ENCODE measurements at places on chromosomes 16 and 17.

GRCh38 chr16:49085686-49086085 is 196.0 kb downstream of the CBLN1 start:
- DNase-seq, result no peak

DNA sequence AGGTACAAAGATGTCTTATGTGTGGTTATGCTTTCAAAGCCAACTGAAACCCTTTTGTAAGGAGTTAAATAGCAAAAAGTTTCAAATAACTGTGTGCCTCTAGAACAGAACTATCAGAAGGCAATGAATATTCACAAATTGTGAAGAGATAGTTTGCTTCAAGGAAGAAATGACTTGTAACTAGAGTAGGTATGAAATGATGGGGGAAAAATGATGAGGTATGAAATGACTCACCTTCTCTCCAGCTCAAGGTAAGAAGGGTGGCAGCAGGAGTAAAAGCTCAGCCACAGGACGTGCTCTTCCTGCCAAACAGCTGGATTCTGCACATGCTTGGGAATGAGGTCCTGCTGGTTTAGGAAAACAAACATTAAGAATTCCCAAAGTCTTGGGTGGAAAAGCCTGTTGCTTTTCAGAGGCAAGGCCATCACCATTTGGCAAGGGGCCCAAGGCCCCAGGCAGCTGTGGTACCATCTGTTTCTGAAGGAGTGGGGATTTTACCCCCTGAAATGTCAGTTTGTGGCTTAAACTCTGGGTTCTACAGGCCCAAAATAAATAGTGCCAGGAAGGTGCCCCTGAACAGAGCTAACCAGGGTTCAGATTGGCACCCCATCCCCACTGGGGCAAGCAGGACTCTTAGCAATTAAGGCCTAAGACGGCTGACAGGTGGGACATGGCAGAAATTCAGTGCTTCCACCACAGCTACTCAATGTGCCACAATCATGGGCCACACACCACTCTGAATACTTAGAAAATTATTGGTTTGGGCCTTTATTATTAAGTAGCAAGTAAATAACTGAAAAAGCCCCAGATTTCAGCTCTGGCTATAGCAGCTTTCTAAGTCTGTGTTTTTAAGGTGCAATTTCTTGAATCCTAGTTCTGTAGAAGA is 13.3 kb downstream of the HERPUD1 start:
- peak; percentile 74 for DNase-seq

DNA sequence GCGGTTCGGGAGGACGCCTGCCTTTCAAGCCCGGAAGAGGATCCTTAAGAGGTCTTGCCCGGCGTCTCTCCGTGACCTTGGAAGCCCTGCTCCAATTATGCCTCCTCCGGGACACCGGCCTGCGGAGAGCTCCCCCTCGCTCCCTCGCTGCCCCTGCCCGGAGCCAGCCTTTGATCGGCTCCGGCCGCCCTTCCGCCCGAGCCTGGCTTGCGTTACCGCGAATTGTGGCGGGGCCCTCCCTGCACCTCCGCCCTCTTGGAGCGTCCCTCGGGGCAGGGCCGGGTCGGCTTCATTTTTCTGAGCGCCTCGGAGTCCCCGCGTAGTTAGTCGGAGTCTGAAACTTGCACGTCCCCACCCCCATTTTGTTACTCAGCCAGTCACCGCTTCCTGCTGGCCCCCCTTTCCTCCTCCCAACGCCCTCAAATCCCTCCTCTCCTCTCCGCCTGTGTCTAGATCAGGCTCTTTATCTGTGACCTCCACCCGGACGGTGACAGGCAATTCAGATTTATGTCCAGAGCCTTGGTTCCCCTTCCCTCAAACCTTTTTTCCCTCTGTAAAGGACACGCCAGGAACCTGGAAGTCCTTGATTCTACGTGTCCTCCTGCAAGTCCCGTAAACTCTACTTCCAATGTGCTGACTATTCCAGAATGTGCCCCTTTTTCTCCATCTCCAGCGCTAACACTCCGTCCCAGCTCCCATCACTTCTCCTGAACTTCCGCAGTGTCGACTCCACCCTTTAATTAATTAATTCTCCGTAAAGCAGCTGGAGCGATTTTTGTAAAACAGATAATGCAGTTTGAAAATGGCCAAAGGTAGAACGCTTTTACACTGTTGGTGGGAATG is 569 bp upstream of the RABEP2 start:
- no peak for DNase-seq

- DNase-seq, result no peak
Observed at GRCh38 chr17:36124879-36125824, 21.5 kb downstream of the CCL4 start.

DNA sequence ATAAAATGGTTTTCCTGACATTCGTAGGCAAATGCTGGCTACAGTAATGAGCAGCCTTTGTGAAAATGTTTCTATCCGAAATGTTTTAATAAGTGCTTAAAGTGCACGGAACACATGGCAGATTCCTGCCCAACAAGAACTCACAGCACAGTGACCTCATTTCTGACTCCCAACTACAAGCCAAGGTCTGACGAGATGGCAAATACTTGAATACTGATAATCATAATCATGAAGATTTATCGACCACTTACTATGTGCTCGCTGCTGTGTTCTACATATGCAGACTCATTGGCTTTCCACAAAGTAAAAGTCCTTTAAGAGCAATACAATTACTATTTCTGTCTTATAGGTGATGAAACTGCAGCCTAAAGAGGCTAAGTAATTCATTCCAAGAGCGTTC is 238.1 kb upstream of the CDH5 start:
- DNase-seq, result no peak

DNA sequence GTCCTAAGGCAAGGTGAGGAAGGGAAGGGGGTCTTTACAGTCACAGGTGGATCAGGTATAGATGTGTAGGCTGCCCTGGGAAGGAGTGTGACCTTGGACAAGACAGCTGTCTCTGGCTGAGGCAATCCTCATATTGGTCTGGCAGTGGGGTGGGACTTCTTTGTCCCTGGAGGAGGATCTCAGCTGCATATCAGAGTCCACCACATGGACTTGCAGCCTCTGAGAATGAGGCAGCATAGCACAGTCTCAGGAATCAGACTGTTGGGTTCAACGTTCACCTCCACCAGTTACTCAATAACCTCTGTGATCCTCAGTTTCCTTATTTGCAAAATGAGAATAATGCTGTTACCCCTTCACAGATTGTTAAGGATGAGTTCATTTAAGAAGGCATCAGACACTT is 33.4 kb downstream of the ACSM2A start:
- no peak for DNase-seq

- DNase-seq, result no peak
Observed at GRCh38 chr17:73007407-73007806, 85.1 kb downstream of the SLC39A11 start.

- no peak for DNase-seq
Observed at GRCh38 chr17:65586899-65587298, 25.5 kb upstream of the AXIN2 start.

- no peak for DNase-seq
Observed at GRCh38 chr17:41578971-41579370, 7.1 kb upstream of the KRT9 start.

GRCh38 chr17:73592079-73592415 is 52.2 kb downstream of the SDK2 start:
- DNase-seq, result peak; percentile 69

DNA sequence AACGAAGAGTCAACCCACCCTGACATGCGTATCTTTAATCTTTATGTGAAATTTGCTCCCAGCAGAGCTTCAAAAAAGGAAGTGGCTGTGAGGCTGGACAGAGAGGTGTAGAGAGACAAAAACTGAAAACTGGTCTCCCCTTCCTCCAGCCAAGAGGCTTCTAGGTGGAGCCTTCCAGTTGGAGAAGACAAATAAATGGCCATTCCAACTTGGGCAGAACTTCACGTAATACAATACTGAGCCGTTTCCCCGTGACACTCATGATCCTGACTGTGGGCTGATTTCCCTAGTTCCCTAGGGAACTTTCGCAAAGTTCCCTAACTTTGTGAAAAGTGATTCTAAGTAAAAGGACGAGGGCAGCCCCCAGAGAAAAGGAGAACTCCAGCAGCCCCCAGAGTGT is 78.8 kb downstream of the ZFHX3 start:
- no peak for DNase-seq

DNA sequence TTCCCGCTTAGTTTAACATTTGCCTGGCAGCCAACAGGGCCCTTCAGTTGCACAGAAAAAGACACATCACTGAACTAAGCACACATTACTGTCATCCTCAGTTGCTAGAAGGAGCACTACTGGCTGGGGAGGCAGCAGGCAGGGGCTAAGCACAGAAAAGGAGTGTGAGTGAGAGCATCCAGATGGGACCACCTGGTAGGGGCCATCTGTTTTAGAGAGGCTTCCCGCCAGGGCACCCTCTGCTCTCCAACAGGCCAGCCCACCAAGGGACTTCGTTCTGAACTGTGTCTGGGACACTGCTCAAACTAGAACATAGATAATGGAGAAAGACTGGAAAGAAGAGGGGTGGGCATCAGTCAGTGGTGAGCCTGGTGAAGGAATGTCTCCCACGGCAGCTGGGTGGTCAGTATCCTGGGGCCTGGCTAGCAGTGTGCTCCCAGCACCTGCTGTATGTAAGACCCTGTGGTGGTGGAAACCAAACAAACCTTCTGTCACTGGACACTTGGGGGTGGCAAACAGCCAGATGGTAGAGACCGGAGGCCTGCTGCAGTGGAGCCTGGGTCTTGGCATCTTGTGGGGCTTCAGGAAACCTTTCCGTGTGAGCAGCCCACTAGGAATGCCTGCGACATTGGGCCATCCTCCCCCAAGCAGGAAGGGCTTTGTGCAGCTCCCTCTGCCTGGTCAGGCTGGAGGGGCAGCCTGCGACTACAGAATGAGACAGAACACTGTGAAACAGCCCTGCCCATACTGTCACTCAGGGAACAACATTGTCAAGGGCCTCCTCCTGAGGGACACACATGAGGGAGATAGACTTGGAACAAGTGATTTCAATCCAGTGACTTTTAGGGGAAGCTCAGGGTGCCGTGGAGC is 12.8 kb upstream of the RANGRF start:
- DNase-seq, result no peak

GRCh38 chr16:68798398-68798797 is 44.9 kb upstream of the TANGO6 start:
- DNase-seq, result no peak

DNA sequence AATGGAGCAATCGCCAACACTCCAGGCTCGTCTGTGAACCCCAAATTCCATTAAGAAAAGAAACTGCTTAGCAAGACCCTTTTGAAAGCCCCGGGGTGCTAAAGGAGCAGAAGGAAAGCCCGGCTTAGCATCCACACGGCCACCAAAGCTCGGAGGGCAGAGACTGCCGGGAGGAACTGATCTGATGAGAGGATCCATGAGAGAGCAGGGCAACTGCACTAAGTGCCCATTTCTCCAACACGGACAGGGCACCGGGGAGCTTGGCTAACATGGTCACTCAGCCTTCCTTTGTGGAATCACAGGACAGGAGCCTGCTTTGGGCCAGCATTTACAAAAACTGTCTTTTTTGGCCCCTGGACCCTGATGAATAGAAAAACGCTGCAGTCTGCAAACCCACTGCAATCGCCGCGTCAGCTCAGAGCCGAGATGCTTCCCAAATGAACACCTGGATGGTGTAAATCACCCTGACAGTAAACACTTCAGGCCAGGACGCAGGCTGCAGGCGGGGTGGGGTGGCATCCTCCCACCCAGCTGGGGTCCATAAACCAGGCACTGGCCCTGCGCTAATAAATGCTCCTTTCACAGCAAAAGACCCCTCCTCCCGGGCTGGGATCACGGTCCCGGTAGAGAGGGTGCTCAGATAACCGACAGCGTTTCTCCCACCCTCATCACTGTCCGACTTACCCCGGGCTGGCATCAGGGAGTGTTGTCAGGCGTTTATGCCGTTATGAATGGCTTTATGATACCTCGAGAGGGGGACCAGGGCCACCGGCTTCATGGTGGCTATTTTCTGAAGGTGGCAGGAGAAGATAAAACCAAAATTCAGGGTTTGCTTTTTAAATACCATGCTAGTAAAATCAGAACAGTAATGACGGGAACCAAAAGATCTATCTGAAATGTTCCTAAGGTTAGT is 299.5 kb downstream of the IRF8 start:
- no peak for DNase-seq

- no peak for DNase-seq
Observed at GRCh38 chr17:17132746-17133145, 73.4 kb downstream of the PLD6 start.
